ENCODE measurements at places on chromosomes 13 and 19.

- no peak for DNase-seq
Measured at GRCh38 chr19:11769995-11770394, 3.2 kb downstream of the ZNF441 start.

- DNase-seq: no peak
Measured at GRCh38 chr13:93628136-93628797, 401.7 kb downstream of the GPC6 start.

- DNase-seq: no peak
Measured at GRCh38 chr19:16111909-16112752, 442 bp downstream of the RAB8A start.

DNA sequence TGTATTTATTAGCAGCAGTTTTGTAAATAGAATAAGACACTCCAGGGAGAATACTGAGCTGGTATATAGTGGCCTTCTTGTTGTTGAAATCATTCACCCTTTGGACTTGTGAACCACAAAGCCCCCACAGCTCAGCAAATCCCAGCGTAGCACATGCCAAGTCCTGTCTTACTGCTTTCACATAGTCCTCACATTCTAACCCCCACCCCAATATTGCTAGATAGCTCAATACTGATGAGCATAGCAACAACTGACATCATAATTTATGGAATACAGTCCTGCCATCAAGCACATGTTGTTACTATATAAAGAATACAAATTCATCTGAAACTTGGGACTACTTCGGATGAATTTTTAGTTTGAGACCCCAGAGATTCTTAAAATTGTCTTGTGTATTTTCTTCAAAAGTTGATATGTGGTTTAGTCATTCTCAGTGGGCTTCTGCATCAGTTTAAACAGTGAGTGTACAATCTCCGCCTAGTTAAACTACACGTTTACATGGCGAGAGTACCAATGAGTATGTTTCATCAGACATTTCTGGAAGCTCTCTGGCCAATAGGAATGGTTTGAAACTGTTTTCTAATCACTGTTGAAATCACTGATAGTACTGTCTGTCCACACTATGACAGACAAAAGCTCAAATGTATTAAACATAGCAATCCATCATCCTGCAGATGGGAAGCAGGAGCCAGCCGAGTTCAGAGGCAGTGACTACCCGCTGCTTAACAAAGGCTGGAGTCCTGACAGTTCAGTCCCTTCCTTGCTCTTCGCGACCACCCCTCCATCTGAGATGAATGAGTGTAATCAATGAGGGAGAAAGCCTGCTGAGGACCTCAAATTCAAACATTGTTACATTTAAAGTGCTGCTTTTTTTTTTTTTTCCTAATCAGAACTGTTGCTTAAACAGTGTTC lies 15.2 kb downstream of the DACH1 start:
- DNase-seq: no peak

DNA sequence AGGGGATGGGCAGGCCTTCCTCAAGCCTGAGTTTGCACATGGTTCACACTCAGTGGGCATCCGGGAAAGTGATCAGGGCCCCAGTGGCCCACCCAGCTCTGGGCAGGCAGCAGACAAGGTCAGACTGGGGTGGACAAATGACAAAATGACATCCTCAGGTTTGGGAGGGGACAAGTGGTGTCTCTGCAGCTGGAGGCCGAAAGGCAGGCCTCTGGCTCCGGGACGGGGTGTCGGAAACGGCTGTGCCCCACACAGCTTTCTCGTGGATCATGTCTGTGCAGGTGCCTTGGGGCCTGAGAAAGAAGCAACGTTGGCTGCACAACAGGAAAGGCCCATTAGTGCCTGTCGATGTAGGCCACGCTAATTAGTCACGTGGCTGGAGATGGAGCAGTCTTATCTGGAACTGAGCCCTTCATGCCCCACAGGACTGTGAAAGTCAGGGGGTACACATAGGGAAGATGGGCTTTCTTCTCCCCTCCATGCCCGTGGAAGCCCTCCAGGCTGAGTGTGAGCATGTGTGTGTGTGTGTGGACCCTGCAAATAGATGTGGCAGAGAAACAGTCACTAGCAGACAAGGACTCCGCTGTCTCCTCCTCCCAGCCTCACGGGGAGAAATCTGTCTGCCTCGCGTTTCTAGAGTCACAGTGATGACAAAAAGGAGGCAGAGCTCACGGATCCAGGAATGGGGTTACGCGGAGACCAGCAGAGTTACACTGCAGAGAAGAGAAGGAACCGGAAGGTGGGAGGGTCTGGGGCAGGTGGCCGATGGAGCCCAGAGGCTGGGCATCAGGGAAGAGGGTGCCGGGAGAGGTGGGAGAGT lies 44.2 kb downstream of the CHST8 start:
- no peak for DNase-seq

GRCh38 chr19:15859187-15859586 lies 38.7 kb downstream of the CYP4F2 start:
- no peak for DNase-seq

- no peak for DNase-seq
Measured at GRCh38 chr13:76826527-76826926, 59.7 kb downstream of the KCTD12 start.

DNA sequence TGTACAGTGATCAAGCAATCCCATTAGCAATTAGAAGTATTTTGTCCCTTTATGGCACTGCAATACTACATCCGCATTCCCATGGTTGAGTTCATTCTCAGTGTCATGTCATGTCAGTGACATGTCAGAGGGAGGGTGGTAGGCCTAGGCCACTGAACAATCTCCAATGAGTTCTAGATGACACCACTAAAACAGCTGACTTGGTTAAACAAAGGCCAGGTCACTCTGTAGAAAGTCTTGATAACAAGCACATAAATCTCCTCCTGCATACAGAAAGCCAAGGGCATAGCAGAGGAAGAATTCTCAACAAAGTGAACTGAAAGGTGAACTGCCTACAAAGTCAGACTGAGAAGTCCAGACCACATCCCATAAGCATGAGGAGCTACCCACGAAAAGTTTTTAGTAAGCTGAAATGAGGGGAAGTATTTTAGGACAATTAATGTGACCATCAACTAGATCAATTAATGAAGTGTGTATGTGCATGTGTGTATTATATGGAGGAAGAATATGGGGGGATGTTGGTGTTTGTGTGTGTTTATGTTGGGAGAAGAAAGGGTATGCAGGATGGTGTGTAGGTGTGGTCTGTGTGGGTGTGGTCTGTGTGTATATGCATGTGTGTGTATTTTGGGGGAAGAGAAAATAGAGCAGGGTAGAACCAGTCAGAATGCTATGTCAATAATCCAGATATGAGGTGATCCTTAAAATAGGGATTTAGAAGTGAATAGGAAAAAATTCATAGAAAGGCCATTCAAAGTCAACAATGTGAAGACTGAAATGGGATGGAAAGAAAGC lies 67.7 kb downstream of the TBC1D4 start:
- DNase-seq: no peak

DNA sequence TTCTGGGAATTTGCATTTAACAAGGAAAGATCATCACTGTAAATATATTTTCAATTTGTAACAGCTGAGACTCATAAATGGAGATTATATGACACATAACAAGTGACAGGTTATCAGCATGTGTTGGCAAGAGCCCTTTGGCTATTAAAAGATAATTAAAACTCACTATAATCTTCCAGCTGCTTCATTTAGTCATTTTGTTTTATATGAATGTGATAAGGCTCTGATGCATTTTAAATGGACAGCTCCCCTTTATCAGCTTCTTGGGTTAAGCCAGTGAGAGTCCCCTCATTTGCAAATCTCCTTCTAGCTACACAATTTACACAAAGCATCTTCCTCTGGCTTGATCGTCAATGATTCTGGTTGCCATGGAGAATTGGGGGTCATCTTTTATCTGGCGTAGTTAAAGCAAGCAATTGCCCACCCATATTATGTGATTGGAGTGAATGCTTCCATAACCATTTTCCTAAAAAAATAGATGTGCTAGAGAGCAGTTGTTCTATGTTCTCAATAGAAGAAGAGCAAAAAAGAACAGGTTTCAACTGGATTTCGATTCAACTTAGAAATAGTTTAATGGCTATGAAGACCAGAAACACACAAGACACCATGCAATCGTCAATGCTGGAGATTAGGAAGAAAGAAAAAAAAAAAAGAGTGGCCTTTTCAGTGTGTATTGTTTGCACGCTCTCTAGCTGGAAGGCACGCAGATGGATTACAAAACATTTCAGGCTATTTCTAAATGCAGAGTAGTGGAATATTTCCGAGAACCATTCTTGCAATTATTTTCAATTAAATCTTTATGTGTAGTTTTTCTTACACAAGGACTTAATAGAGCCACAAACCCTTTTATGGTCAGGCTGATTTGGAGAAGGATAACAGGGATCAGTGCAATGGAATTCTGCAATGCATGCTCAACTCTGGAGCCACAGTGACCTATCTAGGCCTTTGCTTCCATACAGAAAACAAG lies 27.4 kb downstream of the STARD13 start:
- no peak for DNase-seq

- no peak for DNase-seq
Measured at GRCh38 chr19:38696729-38697055, 47.6 kb downstream of the CAPN12 start.

GRCh38 chr13:113980489-113981064 lies 6.7 kb upstream of the C13orf46 start:
- DNase-seq: no peak

DNA sequence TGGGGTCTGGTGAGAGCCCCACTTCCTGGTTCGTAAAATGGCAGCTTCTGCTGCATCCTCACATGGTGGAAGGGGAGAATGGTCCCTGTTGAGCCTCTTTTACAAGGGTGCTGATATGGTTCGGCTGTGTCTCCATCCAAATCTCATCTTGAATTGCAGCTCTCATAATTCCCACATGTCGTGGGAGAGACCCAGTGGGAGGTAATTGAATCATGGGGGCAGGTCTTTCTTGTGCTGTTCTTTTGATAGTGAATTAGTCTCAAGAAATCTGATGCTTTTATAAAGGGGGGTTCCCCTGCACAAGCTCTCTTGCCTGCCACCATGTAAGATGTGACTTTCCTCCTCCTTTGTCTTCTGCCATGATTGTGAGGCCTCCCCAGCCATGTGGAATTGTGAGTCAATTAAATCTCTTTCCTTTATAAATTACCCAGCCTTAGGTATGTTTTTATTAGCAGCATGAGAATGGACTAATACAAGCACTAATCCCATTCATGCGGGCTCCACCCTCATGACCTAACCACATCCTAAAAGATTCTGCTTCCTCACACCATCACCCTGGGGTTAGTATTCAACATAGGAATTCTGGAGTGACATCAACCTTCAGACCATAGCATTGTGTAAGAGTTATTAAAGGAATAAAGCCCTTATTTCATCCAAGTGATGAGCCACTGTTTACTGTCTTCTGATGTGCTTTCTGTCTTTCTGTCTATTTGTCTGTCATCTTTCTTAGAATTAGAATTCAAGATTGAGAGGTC lies 159.0 kb upstream of the IRS2 start:
- DNase-seq: no peak

- no peak for DNase-seq
Measured at GRCh38 chr13:38121267-38121666, 228.4 kb upstream of the UFM1 start.

GRCh38 chr19:1105008-1105872 lies 1.4 kb downstream of the GPX4 start:
- no peak for DNase-seq

DNA sequence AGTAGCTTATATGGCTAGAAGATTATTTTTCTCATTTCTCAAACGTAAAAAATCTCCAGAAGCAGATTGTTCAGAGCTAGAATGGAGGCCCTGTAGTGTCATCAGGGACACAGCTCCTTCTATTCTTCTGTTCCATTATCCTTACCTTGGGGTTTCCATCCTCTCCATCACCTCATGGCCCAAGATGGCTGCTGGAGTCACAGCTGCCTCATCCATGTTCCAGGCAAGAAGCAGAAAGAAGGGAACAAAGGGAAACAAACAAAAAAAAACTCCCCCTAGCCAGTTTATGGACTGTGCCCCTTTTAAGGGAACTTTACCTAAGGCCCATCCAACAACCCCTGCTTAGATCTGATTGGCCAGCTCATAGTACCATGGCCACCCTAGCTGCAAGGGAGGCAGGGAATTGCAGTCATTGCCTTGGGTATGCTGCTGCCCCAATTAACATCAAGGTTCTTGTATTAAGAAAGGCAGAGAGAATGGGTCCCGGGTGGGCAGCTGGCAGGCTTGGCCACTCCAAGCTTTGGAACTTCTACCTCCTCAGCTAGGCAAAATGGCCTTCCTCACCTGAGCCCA lies 15.7 kb downstream of the CEACAM16 start:
- no peak for DNase-seq

DNA sequence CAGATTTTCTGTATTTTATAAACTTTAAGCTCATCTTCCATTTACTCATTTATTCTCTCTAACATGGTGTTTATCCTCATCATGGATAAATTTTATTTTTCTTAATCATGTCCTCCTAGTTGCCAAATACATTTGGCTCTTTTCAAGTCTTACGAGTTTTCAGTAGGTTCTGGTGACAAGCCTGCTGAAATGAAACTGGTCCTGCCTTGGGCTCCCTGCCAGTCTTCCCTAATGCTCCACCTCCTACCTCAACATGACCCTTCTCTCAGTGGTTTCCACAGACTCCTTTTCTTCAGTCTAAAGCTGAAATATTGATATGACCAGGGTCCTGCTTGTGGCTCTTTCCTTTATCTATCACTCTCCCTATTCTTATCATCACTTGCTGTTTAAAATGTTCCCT lies 81.2 kb downstream of the TRPC4 start:
- DNase-seq: no peak

DNA sequence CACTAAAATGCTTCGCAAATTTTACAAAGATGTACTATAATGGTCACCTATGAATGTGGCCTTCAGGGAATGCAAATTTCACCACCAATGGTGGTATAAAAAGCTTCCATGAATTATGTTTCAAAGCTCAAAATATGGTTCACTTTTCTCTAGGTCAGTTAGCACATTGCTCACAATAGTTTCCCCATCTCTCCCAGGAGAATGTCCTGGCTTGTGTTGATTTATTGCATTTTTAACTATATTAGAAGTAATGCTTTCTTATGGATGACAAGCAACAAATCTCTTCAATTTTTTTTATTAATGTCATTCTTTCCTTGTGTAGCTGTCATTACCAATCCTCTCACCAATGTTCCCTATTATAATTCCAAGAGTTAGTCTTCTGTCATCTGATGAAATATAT lies 621.2 kb downstream of the TBC1D4 start:
- DNase-seq: no peak

GRCh38 chr19:11291415-11291814 lies 4.5 kb upstream of the TSPAN16 start:
- no peak for DNase-seq

GRCh38 chr13:29684441-29684840 lies 89.0 kb upstream of the SLC7A1 start:
- no peak for DNase-seq

GRCh38 chr19:29761575-29762232 lies 46.6 kb upstream of the C19orf12 start:
- DNase-seq: no peak

Measured in omental fat pad (tissue), 4 donors.